ENCODE measurements at places on chromosomes 12 and 14.

GRCh38 chr14:69118305-69118704, 34.6 kb downstream of the DCAF5 start:
- DNase-seq = no peak

GRCh38 chr12:23950775-23951451, 1.4 kb upstream of the SOX5 start:
- DNase-seq = no peak

- no peak for DNase-seq
Observed at GRCh38 chr12:31732926-31733548, 4.2 kb upstream of the AMN1 start.

GRCh38 chr14:79279645-79280597, 931.4 kb downstream of the DIO2 start:
- no peak for DNase-seq

DNA sequence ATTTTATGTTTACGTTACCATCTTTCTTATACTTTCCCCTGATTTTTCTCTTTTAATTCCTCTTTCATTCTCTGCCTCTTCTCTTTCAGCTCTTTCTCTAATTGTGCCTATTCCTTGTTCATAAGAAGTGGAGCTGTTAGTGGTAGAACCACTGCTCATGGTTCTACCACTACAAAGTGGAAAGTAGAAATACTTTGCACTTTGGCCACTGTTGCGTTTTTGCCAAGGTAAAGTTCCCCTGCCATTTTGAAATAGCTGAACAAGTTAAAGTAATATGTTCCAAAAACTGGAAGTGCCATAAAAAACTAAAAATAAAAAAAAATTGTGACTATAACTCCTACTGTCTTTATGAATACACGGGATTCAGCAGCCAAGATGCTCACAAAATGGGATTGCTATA, 130.6 kb downstream of the MON2 start:
- DNase-seq = no peak

DNA sequence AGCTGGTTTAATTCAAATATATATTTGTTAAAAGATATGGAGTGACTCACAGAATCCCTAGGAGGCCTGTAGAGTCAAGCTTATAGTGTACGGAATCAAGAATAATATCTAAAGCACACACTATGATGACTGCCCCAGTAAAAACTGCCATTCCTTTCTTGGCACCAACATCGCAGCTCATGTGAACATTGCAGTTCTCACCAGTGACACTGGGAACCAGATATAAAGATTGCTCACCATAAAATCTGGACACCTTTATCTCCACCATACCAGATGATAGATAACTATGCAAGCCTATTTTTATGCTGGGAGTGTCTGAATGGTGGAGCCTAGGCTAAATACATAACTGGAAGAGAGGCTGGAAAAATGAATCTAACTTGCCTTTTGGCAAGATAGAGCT, 463.9 kb upstream of the TBX3 start:
- DNase-seq = no peak

GRCh38 chr14:77615361-77616132, 890 bp downstream of the SPTLC2 start:
- no peak for DNase-seq

DNA sequence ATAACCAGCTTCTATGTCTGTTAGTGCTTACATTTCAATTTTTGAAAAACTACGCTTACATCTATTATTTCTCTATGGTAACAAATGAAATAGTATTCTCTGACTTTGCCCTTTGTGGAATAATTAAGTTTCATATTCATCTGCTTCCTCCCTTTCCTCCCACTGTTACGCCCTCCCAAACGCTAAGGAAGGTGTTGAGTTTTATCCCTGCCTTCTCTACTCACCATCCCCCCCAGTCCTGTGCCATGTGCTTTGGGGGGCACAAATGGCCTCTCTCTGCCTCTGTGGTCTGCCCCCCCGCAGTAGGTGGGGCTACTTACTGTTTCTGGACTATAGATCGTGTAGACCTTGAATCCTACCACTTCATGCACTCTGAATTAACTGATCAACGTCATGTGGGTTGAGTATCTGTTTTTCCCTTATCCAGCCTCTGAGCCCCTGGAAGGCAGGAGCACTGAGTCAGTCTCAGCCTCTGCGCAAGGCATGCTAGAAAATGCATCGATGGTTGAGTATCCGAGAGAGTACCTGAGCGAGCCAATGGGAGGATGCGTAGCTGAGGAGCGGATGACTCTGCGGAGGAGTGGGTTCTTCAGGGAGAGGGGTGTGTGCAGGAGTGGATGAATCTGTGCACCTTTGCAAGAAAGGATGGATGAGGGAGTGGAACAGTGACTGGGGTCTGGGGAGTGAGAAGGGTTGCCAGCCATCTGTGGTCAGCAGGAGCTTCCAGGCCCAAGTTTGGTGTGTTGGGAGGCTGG, 114.5 kb upstream of the RTL1 start:
- no peak for DNase-seq

DNA sequence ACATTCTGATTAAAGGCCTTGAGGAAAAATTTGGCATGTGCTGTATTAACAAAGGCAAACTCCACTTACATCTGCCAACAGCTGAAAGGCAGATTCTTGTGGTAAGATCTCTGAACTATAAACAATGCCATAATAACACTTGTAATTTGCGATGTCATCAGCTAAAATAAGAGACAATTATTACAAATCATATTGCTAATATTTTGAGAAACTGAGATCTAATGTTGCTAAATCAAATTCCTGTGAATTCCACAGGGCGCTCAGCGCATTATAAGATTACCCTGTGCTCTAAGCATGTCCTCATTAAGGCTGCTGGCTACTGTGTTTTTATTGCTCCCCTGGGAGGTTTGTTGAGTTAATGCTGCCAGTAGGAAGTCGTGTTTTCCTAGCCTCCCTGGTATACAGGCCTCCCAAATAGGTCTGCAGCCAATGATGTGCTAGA, 244.8 kb downstream of the DACT1 start:
- no peak for DNase-seq

DNA sequence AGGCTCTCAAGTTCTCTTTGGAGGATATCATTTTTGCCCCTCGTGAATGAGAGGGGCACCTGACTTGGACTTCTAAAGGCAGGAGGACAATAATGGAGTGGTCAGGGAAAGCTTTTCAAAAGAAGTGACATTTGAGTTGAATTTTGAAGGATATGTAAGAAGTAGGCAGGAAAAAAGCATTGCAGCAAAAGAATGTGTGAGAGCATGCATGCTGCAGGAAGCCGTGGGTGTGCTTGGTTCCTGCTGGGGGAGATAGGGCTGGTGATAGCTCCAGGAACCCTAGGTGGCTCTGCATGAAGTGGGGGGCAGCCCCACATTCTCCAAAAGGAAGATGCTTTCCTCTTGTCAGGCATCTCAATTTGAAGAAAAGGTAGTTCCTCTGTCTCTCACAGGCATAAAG, 23.1 kb downstream of the ACVR1B start:
- DNase-seq = no peak

DNA sequence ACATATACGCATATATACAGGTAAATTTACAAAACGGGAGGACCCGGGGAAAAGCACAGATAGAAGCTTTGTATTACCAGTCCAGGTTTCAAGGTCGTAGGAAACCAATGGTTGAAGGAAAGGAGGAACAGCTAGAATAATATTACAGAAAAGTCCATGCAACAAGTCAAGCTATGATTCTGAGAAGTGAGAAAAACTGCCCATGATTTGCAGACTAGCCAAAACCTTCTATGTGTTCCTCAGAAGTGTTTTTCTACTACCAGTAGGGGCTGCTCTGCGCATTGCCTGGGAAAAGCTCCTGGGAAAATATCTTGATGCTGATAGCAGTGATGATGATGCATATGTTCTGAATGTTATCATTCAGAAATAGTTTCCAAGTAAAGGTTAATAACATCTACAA, 2.2 kb downstream of the PDZRN4 start:
- no peak for DNase-seq

- DNase-seq = no peak
Observed at GRCh38 chr14:101836135-101836534, 74.6 kb downstream of the PPP2R5C start.

GRCh38 chr12:65725376-65725775, 98.9 kb upstream of the HMGA2 start:
- DNase-seq = no peak

GRCh38 chr12:79732638-79733037, 41.9 kb upstream of the PAWR start:
- DNase-seq = no peak

GRCh38 chr12:19245106-19245505, 115.6 kb downstream of the PLEKHA5 start:
- DNase-seq = no peak

DNA sequence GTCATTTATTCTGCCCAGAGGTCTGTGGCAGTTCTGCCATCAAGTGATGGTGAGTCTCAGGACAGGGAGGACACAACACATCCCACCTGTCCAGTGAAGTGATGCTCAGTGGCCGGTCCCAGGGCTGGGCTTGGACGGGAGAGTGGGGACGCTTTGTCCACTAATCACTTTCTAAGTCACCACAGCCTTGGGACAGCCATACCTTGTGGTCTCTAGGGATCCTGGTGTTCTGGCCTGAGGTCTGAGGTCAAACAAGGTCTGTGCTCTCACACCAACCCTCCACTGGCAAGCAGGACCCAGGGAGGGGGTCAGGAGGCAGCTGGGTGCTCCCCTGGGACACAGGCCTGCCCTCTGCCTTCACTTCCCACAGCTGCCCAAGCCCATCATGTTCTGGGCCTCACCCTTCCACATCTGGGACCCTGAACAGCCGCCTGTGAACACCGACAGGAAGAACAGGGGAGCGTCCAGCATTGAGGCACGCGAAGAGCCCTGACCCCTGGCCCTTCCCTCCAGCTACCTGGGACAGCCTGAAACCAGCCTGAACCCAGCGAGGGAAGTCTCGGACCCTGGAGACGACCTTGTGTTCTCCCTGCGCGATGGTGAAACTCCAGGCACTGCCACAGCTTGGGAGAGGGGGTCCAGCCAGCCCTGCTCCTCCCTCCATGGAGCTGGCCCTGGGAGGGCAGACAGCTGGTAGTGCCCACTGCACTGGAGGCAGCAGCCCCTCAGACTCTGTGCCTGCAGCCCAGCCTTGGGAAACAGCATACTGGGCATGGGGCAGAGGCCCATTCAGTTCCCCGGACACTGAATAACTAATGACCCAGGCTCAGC, 19.7 kb upstream of the GPR132 start:
- no peak for DNase-seq

DNA sequence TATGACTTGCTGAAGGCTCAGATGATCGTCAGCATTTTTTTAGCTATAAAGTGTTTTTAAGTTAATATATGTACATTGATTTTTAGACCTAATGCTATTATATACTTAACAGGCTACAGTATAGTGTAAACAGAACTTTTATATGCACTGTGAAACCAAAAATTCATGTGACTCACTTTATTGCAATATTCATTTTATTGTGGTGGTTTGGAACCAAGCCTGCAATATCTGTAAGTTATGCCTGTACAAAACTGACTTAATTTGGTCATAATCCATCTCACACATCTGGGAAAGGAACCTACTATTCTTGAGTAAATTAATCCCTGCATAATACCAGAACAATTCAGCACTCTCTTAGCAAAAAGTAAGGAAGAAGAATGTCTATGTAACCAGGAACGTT, 390.7 kb downstream of the SYT1 start:
- DNase-seq = no peak

GRCh38 chr12:71295953-71296352, 138.2 kb upstream of the TSPAN8 start:
- no peak for DNase-seq

DNA sequence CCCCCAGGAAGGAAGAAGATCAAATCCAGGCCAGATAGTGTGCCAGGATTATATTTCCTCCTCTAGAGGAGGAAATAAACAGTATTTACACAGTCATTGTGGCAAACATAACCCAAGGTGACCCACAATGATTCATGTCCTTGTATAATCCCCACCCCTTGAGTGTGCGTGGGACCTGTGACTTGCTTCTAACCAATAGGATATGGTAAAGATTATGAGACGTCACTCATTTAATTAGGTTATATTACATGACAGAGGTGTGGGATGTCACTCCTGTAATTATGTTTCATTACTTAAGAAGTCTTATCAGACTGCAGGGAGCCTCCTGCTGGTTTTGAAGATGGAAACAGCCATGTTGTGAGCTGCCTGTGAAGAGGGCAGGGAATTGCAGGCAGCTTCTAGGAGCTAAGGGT, 12.2 kb upstream of the CATSPERB start:
- no peak for DNase-seq

- DNase-seq = no peak
Observed at GRCh38 chr14:95445676-95446075, 70.8 kb downstream of the SYNE3 start.

DNA sequence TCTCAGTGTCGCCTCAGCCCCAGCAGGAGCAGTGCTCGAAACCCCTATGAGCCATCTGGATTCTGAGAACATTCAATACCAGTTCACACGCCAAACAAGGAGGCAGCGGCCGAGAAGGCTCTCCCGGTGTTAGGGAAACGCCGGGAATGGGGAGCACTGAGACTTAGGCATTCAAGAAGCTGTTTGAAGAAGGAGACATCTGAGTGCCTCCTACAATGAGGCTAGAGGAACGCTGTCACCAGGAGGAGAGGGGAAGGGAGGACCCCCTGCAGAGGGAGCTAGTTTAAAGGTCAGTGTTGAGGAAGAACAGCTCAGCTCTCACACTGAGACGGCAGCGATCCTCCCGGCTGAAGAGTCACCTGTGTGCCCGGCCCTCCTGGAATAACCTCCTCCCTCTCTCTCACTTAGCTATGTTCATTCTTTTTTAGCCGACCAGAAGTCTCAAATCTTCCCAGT, 69.9 kb downstream of the SERPINA3 start:
- no peak for DNase-seq

GRCh38 chr14:101121508-101122139, 218.1 kb upstream of the RTL1 start:
- no peak for DNase-seq

GRCh38 chr14:64755781-64756221, 51.6 kb downstream of the PLEKHG3 start:
- DNase-seq = no peak

- no peak for DNase-seq
Observed at GRCh38 chr12:27900920-27901879, 71.3 kb downstream of the PTHLH start.

DNA sequence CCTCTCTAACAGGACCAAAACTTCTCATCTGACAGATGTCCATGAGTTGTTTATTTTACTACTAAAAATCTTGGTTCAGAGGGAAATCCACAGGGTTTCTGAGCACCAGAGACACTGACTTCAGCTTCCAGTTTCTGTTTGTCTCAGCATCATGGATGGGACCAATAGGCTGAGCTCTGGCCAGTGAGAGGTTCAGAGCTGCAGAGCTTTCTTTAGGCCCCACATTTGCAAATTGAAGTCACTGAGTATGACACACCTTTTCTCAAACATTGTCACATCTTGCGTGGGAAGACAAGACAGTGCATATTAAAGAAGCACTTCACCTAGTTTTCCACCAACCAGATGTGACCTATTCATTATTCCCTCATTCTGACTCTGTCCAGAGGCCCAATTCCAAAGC, 45.2 kb downstream of the RDH12 start:
- DNase-seq = no peak

DNA sequence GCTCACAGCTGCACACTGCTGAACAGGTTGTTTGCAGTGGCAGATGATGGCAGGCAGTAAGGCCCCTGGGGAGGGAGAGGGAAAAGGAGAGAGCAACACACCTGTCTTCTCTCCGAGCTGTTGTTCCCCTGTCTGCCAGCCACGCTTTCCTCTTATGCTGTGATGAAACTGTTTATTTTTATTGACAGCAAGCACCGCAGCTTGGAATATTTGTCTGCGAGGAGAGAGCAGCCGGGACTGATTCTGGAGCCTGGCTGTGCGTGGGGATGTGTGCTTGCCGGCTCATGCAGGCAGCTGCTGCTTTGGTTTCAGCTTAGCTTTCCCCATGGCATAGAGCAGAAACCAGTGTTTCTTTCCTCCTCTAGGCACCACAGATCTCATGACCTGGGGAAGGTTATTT, 58.7 kb upstream of the KCNA5 start:
- DNase-seq = no peak

Data from MM.1S (cell line).